Stimulated activated CD8-positive, alpha-beta memory T cell treated with anti-CD3 and anti-CD28 coated beads, Interleukin-4, amount 100 ng/mL, for 4 hours (primary cell): ENCODE measurements at places on chromosomes 11 and 22.

GRCh38 chr11:108474664-108475463 lies 7.5 kb upstream of the C11orf65 start:
- no peak for DNase-seq

DNA sequence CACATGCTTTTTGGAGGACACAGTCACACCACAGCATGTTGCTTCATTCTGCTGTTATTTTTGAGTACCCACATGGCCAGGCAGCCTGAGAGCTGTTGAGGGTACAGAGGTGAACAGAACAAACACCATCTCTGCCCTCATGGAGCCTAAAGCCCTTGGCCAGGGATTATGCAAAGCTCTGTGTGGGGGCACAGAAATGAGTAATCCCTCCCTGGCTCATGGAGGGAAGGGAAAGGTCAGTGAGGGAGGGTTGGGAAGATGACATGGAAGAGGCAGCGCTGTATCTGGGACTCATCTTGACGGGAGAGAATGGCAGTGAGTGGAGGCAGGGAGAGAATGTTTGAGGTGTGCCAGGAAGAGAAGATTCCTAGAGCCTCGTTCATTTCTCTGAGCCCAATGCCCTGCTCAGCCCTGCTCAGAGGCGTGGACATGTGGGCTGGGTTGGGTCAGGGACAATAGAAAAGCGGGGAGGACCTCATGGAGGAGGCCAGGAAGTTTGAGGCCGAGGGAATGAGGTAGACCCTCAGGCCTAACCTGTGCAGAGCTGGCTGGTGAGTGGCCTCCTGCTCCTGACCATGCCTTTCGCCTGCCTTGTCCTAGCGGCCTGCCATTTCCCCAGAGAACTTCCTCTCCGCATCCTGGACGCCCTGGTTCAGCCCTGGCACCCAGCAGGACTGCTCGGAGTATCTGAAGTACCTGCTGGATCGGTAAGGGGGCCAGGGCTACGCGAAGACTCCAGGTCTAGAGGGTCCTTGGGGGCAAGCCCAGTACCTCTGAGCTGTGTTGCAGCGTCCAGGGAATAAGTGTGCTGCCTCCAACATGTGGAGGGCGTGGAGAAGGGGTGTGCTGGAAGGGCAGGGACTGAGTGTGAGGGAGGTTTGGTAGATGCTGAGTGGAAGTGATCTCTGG lies 19.8 kb downstream of the USP35 start:
- no peak for DNase-seq

- DNase-seq: no peak
These were observed 5.8 kb downstream of the PIWIL3 start for GRCh38 chr22:24768537-24769374.

- no peak for DNase-seq
These were observed 22.3 kb downstream of the HPS4 start for GRCh38 chr22:26461188-26461810.

- DNase-seq: no peak
These were observed 22.7 kb upstream of the OPCML start for GRCh38 chr11:133555034-133555433.

DNA sequence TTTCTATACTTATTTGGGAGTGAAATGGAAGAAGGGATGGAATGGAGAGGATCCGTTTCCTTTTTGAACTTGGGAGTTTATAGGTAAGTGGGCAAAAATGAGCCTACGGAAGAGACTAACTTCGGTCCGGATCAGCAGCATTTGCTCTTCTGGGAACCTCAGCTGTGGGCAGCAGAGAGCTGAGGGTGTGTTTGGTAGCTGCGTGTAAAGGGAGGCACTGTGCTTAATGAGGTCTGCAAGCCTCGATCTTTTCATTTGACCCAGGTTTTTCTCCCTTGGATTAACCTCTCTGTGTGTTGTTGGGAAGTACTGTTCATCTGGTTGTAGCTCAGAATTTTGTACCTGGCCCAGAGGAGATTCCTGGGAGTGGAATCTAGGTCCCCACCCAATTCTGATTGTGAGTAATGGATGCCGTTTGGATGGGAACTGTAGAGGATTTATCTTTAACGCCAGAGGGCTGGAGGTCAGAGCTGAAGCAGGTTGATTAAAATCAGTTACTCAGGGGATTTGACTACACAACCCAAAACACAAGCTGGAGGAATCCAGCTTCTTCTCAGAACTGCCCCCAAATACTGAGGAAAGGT lies 201.6 kb upstream of the SORL1-AS1 start:
- DNase-seq: no peak

DNA sequence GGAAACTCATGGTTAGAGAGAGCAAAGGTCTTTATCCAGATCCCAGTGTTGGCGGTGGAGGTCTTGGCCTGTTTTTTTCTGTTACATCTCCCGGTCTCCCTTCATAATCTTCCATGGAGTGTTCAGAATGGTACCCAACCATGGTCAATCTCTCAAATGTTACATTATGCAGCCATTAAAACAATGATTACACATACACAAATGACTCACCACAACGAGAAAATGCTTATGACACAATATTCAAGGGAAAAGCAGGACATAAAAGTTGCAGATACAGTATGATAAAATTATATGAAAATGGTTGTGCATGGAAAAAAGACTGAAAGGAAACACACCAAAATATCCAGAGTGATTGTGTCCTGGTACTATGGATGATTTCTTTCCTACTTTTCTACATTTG lies 17.8 kb upstream of the CSNK1E start:
- DNase-seq: no peak

DNA sequence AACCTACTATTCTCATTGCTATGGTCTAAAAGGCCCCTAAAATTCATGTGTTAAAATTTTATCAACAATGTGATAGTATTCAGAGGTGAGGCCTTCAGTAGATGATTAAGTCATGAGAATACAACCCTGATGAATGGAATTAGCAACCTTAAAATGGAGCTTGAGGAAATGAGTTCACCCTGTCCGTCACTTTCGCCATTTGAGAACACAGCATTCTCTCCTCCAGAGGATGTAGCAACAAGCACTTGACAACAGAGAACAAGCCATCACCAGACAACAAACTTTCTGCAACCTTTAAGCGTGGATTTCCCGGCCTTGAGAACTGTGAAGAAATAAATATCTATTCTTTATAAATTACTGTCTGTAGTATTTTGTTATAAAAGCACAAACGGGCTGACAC lies 197.0 kb downstream of the SBF2 start:
- DNase-seq: no peak

DNA sequence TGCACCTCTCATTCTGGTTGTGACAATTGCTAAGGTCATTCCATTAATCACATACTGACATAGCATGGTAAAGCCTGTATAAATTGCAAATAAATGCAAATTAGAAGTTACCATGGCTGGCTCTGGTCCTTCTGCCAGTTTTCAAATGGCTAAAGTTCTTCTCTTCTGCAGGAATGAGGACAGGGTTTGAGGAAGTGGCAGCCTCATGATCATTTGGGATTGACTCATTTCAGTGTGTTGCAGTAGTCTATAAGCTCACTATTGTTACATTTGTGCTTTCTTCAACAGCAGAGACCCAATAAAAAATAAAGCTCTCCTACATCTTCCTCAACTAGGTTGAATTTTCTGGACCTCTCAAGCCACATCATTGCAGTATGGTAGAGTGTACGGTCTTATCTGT lies 60.3 kb downstream of the NECTIN1 start:
- no peak for DNase-seq

DNA sequence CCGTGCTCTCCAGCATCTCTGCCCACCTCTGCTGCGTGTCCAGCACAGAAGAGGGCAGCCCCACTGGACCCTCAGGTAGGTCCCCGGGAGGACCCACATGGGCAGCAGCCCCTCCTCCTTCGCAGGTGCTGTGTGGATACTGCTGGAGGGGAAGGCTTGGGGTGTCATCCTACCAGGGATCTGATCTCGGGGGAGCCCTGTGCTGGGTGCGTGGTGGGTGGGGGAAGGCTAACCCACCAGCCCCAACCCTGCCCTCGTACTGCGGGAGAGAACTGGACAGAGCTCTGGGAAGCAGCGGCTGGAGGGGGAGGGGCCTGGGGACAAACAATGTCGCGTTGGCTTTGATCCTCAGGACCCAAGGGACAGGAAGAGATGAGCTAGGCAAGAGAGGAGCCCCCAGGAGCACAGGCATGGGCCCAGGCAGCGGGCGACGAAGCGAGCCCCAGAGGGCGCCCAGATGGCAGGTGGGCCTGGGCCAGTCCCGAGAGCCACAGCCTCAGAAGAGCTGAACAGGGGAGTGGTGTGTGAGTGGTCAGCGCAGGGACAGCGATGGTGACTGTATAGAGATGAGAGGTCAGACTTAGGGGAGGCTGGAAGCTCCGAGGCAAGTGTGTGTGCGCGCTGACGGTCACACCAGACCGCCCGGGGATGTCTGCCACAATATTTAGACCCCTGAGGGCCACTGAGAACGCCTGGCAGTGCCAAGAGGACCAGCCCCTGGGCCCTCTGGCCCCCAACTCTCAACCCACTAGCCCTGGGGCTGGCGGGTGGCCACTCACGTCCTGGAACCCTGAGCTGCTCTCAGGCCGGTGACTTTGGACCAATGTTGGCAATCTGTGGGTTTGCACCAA lies 1.4 kb upstream of the PIM3 start:
- DNase-seq: no peak

- no peak for DNase-seq
These were observed 63.8 kb downstream of the CYB5R2 start for GRCh38 chr11:7609521-7609920.

GRCh38 chr11:78406568-78407196 lies 10.9 kb downstream of the GAB2 start:
- DNase-seq: no peak

DNA sequence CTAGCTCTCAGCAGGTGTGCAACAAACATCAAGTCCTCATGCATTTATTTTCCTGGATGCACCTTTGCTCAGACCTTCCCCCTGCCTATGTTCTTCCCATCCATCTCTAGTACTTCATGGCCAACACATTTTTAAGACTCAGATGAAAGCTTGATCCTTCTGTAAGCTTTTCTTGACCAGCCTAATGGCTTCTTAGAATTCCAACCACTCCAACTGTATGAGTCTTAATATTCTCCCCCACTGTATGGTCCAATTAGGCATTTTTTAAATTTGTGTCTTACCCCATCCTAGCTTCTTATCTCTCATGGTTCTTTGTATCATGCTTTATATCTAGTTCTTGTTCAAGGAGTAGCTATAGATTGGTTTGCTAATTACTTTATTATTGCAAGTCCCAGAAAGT lies 44.8 kb downstream of the TENM4 start:
- DNase-seq: no peak

GRCh38 chr11:118530180-118530682 lies 761 bp upstream of the TMEM25 start:
- no peak for DNase-seq

DNA sequence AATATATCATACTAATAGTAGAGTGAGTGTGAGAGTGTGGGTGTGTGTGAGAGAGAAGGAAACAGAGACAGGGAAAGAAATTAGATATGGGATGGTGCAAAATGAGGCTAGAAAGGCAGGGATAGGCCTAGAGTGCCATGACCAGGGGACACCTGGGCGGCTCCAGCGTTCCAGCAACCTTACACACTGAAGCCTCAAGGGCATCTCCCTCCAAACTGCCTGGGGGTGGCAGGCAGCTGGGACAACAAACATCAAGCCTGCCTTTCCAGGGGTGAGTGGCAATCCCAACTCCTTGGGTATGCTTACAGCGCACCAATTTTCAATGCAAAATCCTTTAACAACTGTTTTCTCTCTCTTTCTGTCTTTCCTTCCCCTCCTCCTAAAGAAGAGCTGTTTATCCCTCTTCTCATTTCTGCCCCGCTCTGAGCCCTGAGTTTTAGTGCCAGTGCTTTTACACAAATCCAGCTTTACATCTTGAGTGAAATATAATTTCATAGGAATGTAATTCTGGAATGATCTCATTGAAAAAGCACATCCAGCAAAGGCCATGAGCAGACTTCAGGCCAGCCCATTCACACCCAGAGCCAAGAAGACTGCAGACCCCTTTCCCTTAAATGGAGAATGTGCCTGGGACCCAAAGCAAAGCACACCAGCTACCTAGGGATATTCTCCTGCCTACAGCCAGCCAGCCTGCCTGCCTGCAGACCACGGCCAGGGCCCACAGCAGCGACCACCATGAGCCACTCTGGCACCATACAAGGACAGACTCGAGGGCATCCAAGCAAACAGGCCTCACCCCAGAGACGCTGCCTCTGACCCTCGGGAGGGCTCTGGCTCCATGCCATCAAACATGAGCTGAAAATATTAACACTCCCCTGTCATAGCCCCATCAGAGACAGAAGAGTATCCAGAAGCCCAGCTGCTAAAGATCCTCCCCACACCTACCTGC lies 90.3 kb downstream of the RPL27A start:
- no peak for DNase-seq

- no peak for DNase-seq
These were observed 36.7 kb downstream of the STIM1 start for GRCh38 chr11:3892156-3892555.

GRCh38 chr11:94933223-94934130 lies 39.9 kb downstream of the CWC15 start:
- no peak for DNase-seq

- DNase-seq: no peak
These were observed 52.4 kb downstream of the PACSIN2 start for GRCh38 chr22:42962295-42963230.

DNA sequence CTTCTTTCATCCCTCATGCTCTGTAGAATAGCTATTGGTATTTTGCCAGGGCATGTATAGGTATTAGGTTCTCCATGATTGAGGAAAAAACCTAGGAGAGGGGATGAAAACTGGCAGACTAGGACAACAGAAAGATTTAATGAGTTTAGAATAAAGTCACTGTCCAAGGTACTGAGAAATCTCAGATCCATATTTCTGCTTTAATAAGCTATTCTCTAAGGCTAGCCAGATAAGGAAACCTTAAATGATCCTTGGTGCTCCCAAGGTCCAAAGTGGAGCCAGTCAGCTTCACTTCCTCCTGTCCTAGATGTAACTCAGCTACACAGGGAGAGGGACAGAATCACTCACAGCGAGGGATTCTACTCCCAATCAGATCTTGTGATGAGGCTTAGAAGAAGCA lies 13.7 kb upstream of the CSNK2A3 start:
- DNase-seq: no peak

DNA sequence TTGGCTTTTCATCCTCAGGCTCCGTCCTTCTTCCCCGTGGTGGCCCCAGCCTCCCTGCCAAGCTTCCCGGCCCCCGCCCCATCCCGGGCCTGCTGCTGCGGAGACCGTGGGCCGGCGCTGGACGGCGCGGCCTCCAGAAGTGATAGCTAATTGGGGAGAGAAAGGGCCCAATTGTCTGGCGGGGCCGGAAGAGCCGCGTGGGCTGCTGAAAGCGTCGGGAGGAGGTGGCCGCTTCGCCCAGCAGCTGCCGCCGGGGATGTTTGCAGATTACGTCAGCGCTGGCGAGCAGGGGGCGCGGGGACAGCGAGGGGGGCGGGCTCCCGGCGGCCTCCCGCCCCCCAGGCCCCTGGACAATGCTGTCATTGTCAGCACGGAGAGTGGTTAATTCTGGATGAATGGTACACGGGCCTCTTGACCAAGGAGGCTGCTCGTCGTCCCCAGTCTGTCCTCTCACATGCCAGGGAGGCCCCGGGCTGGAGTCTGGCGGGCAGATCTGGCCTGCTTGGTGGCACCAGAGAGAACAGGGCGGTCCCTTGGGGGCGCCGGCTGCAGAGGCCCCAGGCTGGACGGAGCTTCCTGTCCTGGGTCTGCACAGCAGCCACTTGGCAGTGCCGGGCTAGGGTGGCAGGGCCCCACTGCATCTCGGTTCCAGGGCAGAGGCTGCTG lies 1.6 kb downstream of the SMIM38 start:
- DNase-seq: no peak

- no peak for DNase-seq
These were observed 29.9 kb downstream of the SERPINH1 start for GRCh38 chr11:75591966-75592365.
